Skin of body (tissue), 3 donors: ENCODE measurements at places on chromosomes 1 and 21.

GRCh38 chr1:31016868-31017267 is 48.6 kb downstream of the PUM1 start:
- DNase-seq, result no peak

- no peak for DNase-seq
Measured at GRCh38 chr21:42040411-42041180, 30.4 kb upstream of the ZBTB21 start.

GRCh38 chr1:6672558-6672957 is 29.1 kb downstream of the DNAJC11 start:
- DNase-seq, result no peak

- no peak for DNase-seq
Measured at GRCh38 chr1:108563808-108564207, 3.9 kb downstream of the EEIG2 start.

GRCh38 chr1:31182352-31182751 is 57.3 kb downstream of the NKAIN1 start:
- peak; percentile 84 for DNase-seq

DNA sequence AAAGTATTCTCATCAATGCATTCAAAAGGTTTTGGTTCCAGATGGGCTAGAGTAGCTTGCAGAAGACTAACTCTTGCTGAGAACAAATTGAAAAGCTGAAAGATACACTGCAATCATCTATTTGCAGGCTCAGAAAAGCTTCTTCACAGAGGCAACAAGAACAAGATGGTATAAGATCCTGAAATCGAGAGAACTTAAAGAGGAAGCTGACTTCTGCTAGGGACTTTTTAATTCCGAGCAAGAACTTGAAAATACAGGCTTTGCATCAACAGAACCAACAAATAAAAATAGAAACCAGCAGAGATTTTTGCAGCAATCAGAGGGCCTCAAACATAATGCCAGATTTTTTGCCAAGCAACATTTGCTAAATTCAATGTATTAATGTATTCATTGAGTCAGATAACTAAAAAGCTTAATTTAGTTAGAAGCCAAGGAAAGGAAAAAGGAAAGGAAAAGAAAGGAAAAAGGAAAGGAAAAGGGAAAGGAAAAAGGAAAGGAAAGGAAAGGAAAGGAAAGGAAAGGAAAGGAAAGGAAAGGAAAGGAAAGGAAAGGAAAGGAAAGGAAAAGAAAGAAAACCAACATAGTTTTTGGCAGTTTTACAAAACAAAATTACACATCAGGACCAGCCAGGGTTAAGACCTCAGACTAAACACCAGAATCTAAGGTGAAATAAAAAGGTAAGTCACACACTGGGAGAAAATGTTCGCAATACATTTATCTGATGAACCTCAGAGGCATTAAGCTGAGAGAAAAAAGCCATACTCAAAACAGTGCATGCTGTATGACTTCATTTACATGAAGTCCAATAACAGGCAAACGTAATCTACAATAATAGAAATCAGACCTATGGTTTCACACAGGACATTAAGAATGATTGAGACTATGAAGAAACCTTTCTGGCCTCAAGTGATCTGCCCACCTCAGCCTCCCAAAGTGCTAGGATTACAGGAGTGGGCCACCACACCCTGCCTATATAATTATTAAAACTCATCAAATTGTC is 42.6 kb downstream of the FAF1 start:
- no peak for DNase-seq

DNA sequence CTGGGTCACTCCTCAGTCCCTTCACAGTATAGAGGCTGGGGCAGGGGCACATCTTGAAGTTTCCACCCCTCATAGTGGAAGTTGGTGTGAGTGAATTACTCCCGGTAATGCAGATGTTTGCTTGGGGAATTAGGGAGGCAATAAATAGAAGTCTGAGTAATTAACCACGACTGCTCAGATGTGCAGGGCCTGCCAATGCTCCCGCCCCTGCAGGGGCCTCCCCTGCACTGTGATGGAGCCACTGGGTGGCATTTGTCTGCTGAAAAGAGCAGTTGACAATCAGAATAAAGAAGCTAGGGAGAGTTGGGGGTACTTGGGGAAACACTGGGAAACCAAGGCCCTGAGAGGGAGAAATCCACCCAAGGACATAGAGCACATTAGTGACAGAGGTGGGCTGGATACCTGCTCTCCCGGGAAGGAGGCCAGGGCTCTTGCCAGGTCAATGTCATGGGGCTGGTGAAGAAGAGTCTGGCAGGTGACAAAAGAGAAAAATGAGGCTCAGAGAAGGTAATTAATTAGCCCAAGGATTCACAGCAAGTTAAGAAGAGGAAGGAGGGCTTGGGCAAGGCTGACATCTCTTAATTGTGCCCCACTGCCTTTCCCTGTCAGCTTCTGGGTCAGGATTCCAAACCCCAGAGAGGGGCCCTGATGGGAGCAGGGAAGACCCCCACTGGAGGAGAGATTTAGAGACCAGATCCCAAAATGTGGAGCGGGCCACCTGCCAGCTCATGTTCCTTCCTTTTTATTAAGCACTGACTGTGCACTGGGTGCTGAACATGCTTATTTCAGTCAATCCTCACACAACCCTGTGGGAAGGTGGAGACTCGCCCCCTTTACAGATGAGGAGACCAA is 436.2 kb downstream of the MATN1 start:
- no peak for DNase-seq

- DNase-seq, result peak; percentile 62
Measured at GRCh38 chr1:198763298-198763714, 124.5 kb downstream of the PTPRC start.

GRCh38 chr1:198047913-198048312 is 108.9 kb upstream of the NEK7 start:
- no peak for DNase-seq

- DNase-seq, result no peak
Measured at GRCh38 chr1:90133133-90133532, 138.2 kb downstream of the ZNF326 start.

DNA sequence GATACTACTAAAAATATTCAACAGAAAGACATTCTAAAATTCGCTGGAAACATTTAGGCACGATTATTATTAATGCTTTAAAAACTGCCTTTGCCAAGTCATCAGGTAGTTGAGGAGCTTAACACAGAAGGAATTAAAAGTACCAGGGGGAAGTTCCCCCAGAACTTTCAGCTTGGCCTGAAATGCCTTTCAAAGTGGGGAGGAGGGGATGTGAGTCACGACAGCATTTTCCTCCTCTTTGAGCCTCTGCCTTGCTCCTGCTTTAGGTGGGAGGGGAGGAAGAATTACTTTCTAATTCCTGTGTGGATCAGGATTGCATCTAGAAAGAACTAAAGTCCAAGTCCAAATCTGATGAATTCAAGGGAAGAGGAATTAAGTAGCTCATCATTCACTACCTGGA is 183.7 kb downstream of the CLIC6 start:
- no peak for DNase-seq

GRCh38 chr1:107762751-107763390 is 202.1 kb downstream of the VAV3 start:
- DNase-seq, result no peak

- peak; percentile 52 for DNase-seq
Measured at GRCh38 chr21:39484711-39485276, 33.0 kb downstream of the SH3BGR start.

DNA sequence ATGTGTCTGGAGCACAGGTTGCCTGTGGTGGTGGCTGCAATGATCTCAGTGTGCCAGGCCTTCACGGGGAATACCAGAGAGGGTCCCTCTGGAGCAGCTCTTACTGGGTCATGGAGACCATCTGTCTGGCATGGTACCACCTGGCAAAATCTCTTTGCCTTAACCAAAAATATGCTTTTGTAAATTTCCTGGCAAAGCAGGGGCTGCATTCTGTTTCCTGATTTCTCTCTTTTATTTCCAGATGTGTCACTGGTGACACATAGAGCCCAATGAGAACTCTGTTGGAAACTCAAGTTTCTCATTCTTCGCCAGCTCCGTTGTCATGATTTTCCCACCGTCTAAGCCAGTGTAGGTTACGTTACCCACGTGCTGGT is 136.5 kb downstream of the FGGY start:
- DNase-seq, result peak; percentile 88

- no peak for DNase-seq
Measured at GRCh38 chr1:153805042-153805745, 30.0 kb downstream of the SLC27A3 start.

- no peak for DNase-seq
Measured at GRCh38 chr1:79151006-79151796, 144.7 kb upstream of the ADGRL4 start.

- no peak for DNase-seq
Measured at GRCh38 chr1:198117267-198117666, 39.5 kb upstream of the NEK7 start.

DNA sequence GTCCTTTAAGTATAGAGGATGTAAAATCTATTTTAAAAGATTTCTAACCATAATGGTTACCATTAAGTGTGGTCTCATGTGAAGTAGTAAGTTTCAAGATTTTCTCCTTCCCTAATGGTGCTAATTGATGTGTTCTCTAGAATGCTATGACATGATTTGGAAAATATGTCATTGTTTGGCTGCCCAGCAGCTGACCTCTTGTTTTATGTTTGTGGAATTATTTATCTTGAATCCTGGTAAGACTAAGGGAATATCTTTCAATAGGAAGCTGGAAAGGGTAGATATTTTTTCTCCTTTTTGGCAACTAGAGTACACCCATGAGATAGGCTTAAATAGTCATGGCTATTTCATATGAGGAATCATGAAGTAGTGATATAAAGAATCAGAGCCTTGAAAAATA is 139.8 kb upstream of the CHODL start:
- peak; percentile 15 for DNase-seq

DNA sequence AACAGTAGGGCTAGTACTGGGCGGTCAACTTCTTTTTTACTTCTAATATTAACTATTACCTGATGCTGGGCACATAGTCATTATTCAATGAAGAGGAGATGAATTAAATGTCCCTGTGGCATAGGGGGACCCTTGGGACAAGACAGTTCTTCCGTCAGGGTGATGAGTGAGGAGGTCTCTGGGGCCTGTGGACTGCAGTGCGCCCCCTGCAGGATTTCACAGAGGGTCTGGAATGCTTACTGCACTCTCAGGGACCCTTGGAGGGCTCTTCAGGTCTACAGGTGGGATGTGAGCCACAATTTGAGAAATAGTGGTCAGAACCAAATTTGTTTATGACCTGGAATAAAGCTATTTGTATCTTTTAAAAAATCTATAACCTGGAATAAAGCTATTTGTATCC is 149.4 kb downstream of the FAM78B start:
- no peak for DNase-seq

GRCh38 chr21:44418876-44419230 is 36.5 kb upstream of the LRRC3 start:
- DNase-seq, result no peak

DNA sequence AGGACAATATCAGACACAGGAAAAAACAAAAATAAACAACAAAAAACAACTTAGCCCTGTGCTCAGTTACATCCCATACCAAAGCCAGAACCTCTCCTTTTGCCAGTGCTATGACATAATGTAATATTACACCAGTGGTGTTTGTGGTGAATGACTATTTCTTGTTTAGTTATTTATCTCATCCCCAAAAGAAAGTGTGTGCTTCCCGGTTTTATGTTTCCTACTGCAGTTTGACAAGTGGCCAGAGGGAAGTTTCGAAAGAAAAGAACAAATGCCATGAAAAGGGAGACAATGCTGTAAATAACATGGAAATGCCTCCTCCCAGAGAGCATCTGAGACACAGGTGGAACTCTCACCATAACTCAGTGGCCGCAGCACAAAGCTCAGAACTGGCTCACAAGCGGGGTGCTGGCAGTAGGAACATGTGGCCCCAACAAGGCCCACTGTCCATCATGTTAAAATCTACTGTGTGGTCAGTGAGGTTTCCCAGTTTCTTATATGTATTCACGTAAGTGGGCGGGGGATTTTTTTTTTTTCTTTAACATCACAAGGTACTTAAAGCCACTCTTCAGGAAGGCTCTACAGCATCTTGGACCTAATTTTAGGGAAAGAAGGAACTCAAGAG is 158.2 kb downstream of the BARHL2 start:
- DNase-seq, result no peak

DNA sequence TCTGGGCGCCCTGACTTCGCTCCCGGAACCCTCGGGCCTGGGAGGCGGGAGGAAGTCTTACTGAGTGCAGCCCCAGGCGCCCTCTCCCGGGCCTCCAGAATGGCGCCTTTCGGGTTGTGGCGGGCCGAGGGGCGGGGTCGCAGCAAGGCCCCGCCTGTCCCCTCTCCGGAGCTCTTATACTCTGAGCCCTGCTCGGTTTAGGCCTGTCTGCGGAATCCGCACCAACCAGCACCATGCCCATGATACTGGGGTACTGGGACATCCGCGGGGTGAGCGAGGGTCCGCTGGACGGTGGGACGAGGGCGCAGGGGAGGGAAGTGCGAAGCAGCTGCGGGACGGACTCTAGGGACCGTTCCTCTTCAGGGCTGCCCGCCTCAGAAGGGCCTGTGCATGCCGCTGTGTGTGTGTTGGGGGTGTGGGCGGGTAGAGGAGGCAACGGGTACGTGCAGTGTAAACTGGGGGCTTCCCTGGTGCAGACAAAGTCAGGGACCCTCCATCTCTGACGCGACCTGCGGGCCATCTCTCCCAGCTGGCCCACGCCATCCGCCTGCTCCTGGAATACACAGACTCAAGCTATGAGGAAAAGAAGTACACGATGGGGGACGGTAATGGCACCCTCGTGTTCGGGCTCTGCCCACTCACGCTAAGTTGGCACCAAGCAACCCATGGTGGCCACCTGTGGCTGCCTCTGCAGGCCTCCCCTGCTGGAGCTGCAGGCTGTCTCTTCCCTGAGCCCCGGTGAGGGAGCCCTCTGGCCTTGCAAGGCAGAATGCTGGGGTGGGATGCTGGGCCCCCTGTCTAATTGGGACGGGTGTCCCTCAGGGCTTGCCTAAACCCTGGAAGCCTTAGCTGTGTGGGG is at the start of gene GSTM1:
Gene GSTM1, plus strand, starts transcription at position 177 of the 859 bp plus-strand sequence. Its CDS starts 57 bp downstream, at position 234.
- no peak for DNase-seq

- no peak for DNase-seq
Measured at GRCh38 chr1:87108814-87109411, 194.5 kb downstream of the HS2ST1 start.

DNA sequence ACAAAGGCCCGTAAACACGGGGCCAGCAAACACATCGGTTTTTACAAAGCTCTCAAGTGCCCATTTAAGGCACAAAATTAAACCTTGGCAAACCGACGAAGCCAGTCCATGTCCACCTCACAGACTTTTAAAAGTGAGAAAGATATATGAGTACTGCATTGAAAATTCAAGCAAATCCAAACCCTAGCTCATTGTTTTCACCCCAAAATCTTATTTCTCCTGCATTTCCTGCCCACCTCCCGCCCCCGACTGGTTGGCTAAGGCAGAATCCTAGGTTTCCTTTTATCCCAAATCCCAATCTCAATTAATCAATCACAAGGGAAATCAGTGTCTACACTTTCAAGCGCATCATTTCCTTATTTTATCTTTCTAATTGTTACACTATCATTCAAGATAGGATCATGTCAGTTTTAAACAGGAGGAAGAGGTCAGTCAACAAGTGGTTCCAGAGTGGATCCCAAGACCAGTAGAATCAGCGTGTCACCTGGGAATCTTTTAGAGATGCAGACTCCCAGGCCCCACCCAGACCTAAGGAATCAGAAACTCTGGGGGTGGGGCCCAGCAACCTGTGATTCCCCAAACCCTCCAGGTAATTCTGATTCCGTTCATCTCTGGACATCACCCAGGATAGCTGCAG is 1.7 kb upstream of the GNG4 start:
- no peak for DNase-seq

GRCh38 chr21:28518630-28519029 is 474.0 kb downstream of the LTN1 start:
- no peak for DNase-seq
